ENCODE measurements at places on chromosomes 12 and 14.

DNA sequence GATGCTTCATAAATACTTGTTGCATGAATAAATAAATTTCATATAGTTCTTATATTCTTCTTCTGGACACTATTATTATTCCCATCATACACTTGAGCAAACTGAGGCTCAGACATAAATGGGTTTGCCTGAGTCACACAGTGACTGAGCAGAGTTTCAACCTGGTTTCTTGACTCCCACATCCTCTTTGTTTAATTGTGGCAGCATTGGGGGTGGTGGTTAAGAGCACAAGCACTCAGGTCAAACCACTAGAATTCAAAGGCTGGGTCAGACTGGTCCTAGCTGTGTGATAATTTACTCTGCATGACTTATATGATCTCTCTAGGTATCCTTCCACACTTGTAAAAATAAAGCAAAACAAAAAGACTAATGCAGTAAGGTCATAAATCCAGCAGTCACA lies 274.9 kb upstream of the SRRM4 start:
- DNase-seq: no peak

GRCh38 chr12:6526766-6527525 lies 7.4 kb upstream of the GAPDH start:
- no peak for DNase-seq

DNA sequence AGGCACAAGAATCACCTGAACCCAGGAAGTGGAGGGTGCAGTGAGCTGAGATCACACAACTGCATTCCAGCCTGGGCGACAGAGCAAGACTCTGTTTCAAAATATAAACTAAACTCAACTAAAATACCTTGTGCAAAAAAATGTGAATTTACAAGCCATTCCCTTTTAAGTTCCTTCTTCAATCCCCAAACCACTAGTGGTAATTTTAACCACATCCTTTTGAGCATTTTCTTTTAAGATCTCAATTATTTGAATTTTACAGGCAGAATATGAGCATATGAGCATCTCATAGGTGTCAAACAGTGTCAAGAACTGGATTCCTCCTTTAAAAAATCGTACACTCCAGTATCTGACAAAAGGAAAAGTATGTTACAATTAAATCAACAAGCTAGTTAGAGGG lies 57.0 kb upstream of the NPFF start:
- DNase-seq: no peak

GRCh38 chr14:86296173-86296572 lies 766.2 kb downstream of the FLRT2 start:
- DNase-seq: no peak

- DNase-seq: no peak
These were observed 3.6 kb downstream of the MRPL51 start for GRCh38 chr12:6489449-6489848.

- DNase-seq: no peak
These were observed 20.6 kb upstream of the CEP170B start for GRCh38 chr14:104844306-104845032.

- no peak for DNase-seq
These were observed 25.0 kb upstream of the KCNA5 start for GRCh38 chr12:5018677-5019076.

DNA sequence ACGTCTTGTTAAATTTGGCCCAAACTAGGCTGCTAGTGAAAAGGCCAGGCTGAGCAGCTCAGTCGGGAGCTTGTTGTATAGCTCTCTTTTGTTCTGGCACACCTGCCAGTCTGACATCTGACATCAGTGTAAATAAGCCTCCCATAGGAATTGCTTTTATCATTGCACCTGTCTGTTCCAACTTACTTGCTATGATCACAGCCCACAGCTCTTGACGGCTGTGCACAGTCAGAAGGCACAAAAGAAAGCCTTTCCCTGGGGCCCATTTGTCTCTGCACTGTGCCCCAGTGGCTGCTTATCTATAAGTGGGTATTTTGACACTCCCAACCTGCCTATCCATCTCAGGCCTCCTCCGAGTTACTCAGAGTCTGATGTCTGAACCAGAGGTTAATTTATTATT lies 324.5 kb downstream of the NUAK1 start:
- no peak for DNase-seq

DNA sequence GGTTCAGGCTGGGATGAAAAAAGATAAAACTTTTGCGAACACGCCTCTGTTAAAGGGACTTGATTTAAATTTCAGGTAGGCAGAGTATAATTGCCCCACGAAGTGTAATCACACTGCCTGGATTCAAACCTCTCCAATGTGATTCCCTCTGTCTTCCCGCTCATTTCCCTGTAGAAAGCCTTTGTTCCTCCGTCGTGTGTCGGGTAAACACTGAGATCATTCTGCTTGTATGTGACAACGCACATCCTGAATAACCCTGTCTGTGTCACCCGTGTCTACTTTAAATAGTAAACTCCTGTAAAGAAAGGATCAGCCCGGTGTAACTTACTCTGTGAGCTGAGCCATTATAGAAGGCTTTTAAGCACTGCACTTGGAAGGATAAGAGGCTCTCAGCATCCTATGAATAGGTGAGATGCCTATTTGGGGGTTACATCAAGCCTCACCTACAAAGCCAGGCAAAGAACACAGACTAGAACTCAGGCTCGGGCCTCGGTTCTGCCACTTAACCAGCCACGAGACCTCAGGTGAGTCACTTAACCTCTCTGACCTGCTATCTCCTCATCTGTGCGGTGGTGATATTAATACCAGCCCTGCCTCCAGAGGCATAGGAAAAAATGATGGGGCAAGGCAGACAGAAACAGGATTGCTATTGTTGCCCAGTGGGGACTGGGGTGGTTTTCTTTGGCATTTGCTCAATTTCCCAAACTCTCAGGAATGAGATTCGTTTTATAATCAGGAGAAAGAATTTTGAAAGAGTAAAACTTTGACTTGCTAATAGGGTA lies 74.2 kb downstream of the RBM19 start:
- no peak for DNase-seq

DNA sequence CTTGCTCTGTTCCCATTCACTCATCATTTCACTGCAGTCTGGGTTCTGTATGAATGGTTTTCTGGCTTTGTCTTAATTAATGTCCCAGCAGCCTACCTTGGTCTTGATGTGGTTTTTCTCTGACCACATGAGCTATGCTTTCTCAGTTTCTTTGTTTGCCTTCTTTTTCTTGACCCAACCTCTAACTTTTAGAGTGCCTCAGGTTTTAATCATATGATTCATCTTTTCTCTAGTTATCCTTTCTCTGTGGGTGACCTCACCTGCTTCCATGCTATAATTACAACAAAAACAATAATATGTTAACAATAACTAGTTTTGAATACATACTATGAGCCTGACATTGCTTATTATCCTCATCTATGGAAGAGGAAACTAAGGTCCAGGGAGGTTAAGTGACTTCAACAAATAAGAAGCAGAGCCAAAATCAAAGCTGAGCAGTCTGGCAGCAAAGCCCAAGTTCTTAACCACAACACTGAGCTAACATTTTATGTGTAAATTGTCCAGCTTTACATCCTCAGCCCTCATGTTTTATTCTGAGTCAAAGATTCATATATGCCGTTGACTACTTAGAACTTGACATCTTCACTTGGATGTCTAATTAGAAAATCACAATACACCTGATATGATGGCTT lies 4.7 kb upstream of the EPYC start:
- DNase-seq: no peak

DNA sequence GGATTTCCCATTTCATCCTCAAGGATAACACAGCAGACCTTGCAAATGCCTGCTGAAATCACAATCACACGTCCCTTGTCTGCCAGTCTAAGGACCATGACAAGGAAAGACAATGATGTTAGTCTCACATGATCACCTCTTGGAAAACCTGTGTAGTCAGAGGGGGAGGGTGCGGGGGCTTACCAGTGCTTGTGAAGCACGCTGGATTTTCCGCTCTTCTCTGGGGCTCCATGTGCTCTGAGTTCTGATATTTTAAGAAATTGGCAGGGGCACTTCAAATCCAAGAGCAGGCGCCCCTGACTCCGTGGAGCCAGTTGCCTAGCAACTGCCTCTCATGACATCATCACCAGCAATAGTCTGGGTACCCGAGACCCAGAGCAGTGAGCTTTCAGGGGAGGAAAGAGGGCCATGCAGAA lies 200.9 kb upstream of the C14orf180 start:
- no peak for DNase-seq

DNA sequence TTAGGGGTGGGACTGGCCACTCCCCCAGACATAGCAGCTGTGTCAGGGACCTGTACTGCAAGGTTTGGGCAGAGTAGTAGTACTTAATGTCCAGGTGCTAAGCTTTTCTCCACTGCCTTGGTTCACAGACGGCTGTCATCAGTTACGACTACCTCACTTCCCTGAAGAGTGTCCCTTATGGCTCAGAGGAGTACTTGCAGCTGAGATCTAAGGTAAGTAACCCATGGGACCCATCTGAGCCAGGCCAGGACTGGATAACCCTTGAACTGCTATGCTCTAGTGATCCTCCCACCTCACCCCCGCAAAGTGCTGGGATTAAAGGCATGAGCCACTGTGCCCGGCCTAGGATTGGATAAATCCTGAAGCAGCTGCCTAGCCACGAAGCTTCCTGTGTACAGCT lies 22.4 kb downstream of the ADCK1 start:
- no peak for DNase-seq

- no peak for DNase-seq
These were observed 755.8 kb upstream of the FBXO33 start for GRCh38 chr14:40188006-40188405.

DNA sequence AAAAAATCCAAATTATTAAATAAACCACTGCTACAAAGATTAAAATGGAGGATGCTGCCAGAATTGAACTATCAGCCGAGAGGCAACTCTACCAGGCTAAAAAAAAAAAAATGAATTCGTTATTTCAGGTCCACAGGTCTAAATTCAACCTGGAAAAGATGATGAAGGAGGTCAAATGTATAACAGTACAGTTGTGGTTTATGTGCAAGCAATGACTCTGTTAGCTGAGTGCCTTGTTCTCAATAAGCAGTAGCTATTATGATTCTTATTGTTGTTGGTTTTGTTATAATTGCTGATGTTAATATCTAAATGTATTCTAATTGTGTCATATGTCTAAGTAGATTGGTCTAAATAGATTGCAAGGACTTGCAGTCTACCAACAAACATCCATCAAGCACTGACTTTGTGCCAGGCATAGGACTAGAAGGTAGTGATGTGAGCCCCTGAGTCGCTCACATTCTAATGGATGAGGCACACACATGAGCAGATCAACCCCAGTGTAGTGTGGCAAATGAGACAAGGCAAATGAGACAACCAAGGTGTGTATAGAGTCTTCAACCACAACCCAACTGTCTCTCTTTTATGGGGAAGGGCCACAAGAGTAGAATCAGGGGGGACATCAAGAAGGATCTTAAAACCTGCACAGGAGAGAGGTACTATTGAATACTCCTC lies 77.0 kb upstream of the PLEKHG7 start:
- no peak for DNase-seq

DNA sequence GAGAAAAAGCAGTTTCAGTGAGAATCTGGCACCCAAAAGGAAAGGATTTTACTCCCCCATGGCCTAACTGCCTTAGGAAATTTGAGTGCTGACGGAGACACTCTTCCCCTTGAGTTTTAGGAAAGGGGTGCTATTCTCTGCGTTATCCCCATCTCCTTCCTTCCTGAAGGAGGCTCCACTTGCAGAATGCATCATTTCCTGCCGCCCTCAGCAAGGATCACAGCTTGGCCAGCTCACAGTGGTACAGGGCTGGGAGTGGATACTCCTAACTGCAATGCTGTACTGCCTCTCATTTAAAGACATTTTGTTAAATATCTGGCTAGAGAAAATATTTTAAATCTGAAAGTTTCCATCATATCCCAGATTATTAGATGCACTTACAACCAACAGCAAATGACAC lies 33.0 kb downstream of the RDH12 start:
- no peak for DNase-seq

- peak; percentile 26 for DNase-seq
These were observed 131.5 kb downstream of the GPR135 start for GRCh38 chr14:59333668-59334067.

DNA sequence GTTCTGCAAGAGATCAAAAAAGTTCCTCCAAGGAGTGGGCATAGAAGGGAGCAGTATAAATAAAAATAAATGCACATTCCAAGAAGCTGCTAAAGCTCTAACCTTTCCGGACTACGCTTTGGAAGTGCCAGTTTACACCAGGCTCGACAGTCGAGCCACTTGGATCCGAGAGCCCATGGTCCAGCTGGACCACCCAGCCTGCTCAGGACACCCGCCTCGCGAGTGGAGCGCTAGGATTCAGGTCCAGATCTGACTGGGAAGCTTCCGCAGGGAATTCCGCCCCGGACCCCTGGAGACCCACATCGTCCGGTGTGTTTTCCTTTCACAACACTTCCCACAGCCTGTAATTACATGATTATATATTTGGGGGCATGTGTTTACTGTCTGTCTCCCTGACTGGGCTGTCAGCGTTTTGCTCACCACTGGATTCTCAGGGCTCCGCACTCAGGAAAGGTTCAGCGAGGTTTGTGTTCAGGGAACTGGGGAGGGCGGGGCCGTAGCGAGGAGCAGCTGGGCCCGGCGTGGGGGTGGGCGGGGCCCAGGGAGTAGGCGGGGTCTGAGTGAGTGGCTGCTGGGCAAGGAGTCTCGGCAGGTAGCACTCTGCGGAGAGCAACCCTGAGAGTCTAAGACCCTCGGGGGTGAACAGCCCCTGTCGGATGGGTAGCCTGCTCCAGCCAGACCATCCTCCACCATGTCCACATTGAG lies 52.3 kb upstream of the TMEM263 start:
- no peak for DNase-seq

GRCh38 chr12:51683763-51684357 lies 92.8 kb downstream of the SCN8A start:
- DNase-seq: no peak

GRCh38 chr12:4564818-4565217 lies 2.8 kb downstream of the DYRK4 start:
- no peak for DNase-seq

DNA sequence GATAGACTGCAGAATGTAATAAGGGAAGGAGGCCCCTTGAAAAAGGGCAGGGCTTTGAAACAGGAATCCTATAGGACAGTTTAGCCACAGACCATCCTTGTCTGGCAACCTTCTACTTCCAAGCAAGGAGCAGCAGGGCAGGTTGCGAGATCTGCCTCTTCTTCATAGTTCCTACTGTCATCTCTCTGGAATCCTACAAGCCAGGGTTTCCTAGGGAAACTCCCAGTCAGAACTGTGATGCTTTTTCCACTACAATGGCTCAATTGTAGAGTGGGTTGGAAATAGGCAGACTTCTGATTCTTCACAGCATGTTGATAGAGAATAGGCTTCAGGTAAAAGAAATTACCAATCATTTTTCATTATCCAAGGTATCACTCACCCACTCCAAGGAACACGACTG lies 186.3 kb downstream of the DACT1 start:
- no peak for DNase-seq
